ENCODE measurements at places on chromosomes 5 and 9.
A peak's percentile ranks its signal among the peaks of the same experiment; 100 is the strongest.

GRCh38 chr5:108321341-108321740, 60.6 kb downstream of the FBXL17 start:
- DNase-seq: no peak

- no peak for DNase-seq
These were observed 109.4 kb upstream of the MVB12B start for GRCh38 chr9:126217250-126217653.

GRCh38 chr9:130421802-130422276, 22.9 kb upstream of the ASS1 start:
- DNase-seq: peak; percentile 88

- peak; percentile 60 for DNase-seq
These were observed 9.1 kb downstream of the TYRP1 start for GRCh38 chr9:12702160-12702758.

DNA sequence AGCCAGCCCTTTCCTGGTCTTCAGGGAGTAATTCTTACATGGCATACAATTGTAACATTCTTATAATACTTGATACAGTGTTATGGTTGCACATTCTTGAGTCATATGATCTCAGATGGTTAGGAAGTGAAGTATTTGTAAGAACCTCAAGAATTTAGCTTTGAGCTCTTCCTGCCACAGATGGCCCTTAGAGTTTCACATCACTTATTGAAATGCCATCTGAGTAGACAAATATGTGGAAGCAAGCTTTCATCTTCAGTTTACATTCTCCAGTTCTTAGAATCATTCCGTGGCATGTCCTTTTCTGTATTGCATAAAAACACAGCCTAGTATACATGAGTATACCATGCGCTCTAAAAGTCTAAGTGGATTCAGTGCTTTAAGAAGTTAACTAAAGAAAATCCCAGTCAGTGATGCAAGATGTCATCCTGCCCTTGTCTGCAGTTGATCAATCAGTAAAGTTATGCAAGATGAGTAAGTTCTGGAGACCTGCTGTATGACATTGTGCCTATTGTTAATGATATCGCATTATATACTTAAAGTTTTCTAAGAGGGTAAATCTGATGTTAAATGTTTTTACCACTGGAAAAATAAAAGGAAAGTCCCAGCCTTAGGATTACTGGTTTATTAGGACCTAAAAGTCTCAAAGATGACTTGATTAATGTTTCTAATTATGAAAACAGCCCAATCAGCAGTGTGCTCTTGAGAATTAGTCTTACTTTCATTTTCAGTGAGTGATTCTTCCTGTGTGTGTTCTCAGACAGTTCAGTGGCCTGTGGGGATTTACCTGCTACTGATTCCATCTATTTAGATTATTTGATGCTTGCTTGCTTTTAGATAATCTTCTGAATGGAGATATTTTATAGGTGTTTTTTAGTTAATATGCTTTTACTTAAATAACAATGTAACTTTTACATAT, 29.4 kb downstream of the RHOBTB3 start:
- DNase-seq: peak; percentile 97

DNA sequence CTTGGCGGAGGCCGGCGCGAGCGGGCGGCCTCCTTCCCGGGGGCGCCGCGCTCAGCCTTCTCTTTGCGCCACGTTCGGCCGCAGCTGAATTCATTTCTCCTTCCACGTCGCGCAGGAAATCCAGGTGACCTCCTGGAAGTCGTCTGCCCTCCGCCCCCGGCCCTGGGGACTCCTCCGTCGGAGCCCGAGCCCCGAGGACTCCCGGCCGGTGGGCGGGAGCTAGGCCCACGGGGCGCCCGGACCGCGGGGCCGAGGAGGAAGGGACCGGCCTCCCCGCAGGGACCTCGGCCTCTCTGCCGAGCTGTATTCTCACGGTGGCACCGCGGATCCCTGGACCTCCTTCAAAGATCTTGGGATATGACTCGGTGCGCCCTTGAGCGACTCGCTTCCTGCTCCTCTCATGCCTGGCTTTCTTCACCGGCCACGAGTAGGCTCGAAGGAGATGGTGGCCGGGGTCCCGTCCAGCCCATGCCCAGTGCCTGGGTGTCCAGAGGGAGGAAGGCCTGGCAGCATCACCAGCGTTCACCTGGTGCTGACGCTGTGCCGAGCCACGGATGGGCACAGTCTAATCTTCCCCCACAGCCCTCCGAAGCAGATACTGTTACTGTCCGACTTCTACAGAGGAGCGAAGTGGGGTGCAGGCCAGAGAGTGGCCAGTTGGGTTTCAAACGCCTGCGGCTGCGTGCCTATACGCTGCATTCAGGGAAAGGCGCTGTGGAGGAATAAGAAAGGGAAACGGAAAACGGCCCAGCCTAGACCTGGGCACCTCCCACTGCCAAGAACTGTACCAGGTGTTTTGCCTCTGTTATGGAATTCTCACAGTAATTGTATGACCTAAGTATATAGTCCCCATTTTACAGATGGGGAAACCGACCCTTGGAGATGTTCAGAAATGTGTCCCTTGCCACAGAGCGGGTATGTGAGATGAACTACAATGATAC, 47.3 kb downstream of the PAX5 start:
- no peak for DNase-seq

DNA sequence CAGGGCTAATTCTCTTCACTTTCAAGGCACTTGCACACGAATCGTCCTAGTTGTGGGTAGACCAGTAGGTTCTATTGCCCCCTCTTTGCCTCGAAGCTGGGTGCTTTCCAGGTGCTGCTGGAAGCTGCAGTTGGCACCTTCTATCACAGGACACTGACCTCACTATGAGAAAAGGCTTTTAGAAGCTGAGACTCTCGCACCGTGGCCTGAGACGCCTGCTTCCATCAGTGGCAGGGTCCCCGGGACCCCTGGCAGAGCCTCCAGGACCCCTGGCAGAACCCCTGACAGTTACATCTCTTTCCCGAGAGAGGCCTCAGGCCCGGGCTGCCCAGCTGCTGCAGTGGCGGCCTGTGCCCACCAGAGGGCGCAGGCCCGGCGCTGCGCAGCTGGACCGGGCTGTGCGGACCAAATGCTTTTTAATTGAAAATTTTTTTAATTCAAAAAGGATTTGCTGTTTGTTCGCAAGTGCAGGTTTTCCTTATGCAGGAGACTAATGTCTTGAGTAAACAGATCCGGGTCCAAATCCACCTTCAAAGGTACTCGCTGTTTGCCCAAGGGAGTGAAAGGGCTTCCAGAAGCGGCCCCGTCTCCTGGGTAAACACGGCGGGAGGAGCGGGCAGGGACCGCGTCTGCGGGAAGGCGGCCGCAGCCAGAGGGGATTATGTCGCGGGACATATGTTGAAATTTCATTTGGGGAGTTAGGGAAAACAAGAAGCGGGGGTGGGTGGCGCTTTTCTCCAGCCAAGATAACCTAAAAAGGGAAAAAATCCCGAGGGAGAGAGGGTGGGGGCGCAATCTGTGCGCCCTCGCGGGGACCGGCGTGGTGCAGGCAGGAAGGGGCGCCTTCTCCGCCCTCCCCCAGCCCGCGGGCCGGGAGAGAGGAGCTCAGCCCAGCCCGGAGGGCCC, 114.5 kb upstream of the LMX1B start:
- peak; percentile 41 for DNase-seq

GRCh38 chr5:180522330-180522729, 28.2 kb downstream of the CNOT6 start:
- DNase-seq: peak; percentile 6

DNA sequence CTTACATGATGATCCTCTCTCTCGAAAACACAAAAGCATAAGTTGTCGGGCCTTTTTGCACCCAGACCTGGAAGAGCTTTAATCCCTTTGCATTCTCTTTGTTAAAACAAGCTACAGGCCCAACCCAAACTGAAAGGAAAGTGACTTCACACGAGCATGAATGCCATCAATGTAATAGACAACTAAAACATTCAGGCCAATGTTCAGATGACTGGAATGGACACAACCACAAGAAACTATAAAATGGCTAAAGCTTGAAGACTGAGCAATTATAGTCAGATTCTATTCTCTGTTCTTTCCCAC, 45.5 kb downstream of the RFX3 start:
- no peak for DNase-seq

GRCh38 chr5:80069251-80069800, 34.2 kb downstream of the THBS4 start:
- DNase-seq: no peak

- no peak for DNase-seq
These were observed 12.6 kb downstream of the SIL1 start for GRCh38 chr5:139185589-139185988.

GRCh38 chr9:113578279-113578865, 114.8 kb downstream of the RGS3 start:
- DNase-seq: no peak

DNA sequence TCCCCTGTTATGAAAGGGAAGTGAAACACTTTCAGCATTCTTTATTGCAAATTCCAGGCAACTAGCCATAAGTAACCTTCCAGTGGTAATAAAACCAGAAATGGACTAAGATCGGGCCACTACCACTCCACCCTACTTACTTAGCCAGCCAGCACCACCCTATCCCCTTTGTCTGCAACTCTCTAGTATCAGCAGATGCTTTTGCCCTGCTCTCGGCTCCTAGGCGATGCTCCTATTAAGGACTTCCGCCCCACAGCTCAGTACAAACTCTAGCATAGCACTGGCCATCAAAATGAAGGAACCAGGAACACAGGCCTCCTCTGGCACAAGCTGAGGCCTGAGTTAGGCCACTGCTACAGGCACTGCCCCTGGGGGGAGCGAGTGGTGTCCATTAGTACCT, 81.2 kb downstream of the GLDC start:
- DNase-seq: no peak

DNA sequence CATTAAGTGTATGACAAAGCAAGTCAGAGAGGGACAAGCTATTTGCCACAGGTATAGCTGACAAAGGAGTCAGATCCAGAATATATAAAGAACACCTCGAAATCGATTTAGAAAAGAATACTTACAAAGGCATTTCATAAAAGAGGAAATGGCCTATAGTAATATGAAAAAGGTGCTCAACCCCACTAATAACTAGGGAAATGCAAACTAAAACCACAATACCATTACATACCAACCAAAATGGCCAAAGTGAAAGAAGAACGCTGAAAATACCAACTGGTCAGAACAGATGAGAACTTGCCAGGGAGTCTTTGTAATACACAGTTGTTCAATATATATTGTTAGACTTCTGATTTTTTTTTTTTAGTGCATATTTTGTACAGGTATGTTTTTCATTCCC, 152.9 kb downstream of the CDC42SE2 start:
- DNase-seq: no peak

- no peak for DNase-seq
These were observed 18.3 kb downstream of the PTGES2 start for GRCh38 chr9:128109050-128109709.

- peak; percentile 95 for DNase-seq
These were observed 12.3 kb upstream of the KCNIP1 start for GRCh38 chr5:170491479-170491878.

GRCh38 chr9:33943389-33943788, 105.3 kb downstream of the UBAP2 start:
- no peak for DNase-seq

DNA sequence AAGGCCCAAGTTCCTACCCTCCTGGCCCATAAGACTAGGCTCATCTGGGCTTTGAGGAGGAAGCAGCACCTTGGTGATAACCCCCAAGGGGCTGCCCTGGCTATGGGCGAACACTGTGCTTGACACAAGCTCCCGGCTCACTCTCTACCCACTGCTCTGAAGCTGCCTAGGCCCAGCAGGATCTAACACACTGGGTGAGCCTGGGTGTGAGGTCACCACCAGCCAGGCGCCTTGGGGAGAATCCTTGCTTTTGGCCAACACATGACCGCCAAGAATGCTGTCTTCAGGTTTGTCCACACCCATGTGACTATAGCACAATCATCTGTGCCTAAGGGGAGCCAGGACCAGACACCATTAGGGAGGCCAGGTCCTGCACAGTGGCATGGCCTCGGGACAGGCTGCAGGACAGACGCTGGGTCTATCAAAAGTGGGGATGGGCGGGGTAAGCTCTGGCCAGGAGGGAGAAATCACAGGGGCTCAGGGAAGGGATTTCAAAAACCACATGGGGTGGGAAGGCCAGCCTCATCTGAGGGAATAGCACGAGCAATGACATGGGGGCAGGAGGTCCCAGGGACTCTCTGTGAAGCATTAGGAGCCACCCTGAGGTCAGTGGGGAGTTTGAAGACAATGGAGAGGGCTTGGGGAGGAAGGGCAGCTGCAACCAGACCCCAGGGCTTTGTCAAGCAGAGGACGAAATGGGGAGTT, 29.6 kb downstream of the BICD2 start:
- DNase-seq: no peak

GRCh38 chr9:104993291-104993963, 65.5 kb upstream of the ABCA1 start:
- peak; percentile 76 for DNase-seq

- no peak for DNase-seq
These were observed 27.8 kb downstream of the ZCCHC7 start for GRCh38 chr9:37148181-37148580.

- peak; percentile 61 for DNase-seq
These were observed 37.9 kb downstream of the LHFPL2 start for GRCh38 chr5:78610636-78611035.

GRCh38 chr5:129656952-129657351, 90.9 kb upstream of the MINAR2 start:
- DNase-seq: no peak

GRCh38 chr9:136925414-136926153, 19.0 kb downstream of the FBXW5 start:
- DNase-seq: no peak

DNA sequence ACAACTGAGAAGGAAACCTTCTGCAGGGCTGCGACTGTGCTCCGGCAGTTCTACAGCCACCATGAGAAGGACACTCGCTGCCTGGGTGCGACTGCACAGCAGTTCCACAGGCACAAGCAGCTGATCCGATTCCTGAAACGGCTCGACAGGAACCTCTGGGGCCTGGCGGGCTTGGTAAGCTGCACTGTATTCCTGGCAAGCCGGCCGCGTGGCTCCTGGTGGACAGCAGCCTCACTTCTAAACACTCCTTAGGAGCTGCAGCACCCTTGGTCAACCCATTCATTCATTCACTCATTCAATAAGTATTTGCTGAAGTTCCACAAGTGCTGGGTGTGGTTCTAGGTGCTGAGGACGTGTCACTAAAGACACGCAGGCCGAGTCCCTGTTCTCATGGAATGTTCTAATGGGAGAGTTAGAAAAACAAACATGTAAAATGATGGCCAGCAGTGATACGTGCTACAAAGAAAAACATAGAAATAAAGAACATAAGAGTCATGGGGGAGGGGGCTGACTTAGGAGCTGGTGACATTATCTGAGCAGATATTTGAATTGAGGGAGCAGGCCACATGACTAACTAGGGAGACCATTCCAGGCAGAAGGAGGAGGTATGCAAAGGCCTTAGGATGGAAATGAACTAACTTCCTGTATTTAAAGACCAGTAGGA, 6.1 kb downstream of the IL4 start:
- no peak for DNase-seq

DNA sequence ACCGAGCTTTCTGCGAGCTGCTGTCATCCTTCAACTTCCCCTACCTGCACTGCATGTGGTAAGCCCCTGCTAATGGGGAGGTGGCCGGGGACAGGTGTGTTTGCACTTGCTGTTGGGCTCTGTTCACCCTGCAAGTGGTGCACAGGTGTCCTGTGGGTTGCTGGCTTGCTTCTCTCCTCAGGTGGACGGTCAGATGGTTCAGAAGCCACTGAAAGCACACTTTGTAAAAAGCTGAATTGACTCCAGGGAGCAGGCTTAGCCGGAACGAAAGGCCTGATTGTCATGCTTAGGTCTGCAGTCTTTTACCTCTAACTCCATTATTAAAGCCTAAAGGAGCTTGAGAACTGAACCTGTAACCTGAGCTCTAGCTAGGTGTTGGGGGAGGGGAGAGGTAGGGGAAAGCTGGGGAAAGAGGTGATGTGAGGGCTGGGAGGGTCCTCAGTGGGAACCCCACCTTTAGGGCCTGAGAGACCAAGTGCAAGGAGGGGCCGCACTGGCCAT, 37.6 kb downstream of the ACER2 start:
- DNase-seq: no peak

GRCh38 chr9:112900901-112901300, 10.2 kb upstream of the SLC46A2 start:
- no peak for DNase-seq

All from EL (cell line).